Renal pelvis (tissue), 12 donors: ENCODE measurements at places on chromosomes 11 and 22.
A peak's percentile ranks its signal among the peaks of the same experiment; 100 is the strongest.

GRCh38 chr22:25475257-25476022 lies 89.0 kb upstream of the GRK3 start:
- DNase-seq, result peak; percentile 97

DNA sequence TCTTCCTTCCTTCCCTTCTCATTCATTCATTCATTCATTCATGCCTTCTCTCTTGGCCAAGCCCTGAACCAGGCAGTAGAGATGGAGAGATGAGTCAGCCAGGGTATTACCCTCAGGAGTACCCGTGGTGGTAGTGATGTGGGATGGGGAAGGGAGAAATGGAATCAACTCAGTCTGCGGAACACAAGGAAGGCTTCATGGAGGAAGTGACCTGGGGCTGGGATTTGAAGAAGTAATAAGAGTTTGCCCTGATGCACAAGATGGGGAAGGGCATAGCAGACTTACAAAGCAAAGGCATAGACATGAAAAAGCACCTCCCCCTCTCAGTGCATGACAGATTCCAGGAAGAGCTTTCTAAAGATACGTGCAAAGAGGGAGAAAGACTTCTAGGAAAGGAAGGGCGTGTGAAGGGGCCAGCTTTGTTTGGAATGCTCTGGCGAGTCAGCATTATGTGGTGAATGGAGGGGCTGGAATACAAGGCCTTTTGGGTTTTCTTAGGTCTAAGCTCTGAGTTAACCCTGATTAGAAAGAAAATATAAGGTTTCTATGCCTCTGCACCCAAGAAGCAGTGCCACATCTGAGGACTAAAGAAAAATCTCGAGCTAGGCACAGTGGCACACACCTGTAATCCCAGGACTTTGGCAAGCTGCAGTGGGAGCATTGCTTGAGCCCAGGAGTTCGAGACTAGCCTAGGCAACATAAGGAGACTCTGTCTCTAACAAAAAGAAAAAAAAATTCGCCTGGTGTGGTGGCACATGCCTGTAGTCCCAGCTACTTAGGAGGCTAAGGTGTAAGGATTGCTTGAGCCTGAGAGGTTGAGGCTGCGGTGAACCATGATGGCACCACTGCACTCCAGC lies 36.4 kb upstream of the ACER3 start:
- DNase-seq, result no peak

DNA sequence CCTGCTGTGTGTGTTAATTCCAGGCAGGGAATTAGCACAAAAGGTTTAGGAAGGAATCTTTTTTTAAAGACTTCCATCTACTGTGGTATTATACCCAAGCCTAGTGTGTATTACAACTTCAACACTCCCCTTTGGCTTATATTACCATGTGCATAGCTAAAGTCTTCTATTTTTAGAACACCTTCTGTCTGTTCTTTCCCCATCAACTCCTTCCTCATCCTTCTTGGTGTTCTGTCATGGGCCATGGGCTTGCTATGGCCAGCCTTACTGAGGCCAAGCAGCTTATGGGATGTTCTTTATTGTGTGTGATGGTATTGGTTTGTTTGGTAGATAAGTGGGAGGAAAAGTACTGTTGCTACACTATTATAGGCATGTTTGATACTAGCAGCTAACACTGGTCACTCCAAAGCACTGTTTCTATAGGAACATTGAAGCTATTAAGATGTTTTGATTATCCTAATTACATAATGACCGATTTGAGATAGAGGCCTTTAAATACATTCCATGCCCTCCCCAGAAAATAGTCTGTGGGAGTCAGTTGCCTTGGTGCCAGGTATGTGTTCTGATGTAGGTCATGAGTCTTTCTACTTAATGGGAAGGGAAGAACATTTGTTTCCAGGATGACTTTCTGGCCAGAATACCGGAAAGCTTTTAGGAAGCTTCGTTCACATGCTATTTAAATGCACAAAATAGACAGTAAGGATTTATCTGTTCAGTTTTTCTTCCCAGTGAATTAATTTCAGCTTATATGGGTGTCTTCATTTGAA lies 16.5 kb downstream of the MCAM start:
- DNase-seq, result no peak

- DNase-seq, result no peak
Measured at GRCh38 chr22:49608228-49608627, 219.4 kb downstream of the BRD1 start.

- DNase-seq, result no peak
Measured at GRCh38 chr11:120738516-120739046, 227.0 kb downstream of the GRIK4 start.

DNA sequence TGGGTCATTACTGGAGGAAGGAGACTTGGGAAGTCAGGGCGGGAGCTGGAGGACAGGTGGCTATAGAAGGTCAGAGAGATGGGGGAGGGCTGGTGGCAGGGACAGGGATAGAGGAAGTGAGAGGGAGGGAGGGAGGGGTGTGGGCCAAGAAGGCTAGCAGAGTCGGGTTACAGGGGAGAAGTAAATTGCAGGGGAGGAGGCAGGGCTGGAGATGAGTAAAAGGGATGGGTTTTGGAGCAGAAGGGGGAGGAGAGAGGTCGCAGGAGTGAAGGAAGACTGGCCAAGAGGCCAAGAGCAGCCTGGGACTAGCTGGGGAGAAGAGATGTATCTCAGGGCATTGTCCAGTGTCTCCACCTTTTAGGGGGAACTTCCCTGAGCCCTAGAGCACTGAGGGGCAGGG lies 33.0 kb downstream of the LRRC10B start:
- no peak for DNase-seq

GRCh38 chr11:131042041-131042390 lies 125.7 kb upstream of the SNX19 start:
- DNase-seq, result no peak

- DNase-seq, result no peak
Measured at GRCh38 chr22:45298934-45299505, 10.7 kb upstream of the FAM118A start.

DNA sequence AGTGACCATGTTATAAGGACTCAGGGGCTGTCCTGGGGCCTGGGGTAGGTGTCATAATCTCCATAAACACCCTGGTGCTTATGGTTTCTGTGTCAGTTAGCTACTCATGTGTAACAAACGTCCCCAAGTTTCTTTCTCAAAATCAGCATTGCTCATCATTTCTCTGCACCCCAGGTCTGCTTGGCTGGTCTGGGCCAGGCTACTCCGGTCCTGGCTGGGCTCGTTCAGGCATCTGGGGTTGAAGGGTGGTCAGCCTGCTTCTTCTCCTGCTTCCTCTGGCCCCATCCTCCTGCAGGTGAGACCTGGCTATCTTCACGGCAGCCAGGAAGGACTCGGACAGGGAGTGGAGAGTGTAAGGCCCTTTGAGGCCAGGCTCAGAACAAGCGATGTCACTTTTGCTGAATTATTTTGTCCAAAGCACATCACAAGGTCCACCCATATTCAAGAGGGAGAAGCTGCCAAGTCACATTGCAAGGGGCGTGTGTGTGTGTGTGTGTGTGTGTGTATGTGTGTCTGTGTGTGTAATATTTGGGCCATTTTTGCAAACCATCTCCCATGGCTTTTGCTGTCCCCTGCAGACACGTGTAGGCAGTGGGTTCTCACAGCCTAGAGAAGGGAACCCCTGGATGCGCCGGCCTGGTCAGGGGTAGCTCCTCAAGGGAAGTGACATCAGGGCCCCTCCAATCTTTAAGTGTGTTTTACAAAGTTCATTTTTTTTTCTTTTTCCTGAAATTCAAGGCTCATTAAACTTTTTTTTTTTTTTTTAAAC lies 535.8 kb downstream of the TBC1D22A start:
- no peak for DNase-seq

DNA sequence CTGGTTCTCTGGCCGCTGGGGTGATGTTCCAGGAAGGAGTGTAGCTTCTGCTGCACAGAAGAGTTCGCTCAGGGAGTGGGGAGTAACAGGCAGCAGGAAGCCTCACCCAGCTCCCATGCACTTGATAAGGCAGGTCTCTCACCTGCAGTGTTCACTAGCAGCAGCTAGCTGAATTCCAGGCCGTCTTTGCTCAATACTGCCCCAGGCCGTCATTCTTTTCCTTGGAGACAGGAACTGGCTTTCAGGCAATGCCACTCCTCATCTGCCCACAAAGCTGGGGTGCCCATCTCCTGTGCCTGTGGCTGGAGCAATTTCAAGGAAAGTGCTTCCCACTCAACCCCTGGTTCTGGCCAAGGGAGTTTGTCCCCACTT lies 66.1 kb downstream of the ARHGAP42 start:
- DNase-seq, result no peak

- DNase-seq, result no peak
Measured at GRCh38 chr11:16346975-16347374, 9.4 kb downstream of the SOX6 start.

DNA sequence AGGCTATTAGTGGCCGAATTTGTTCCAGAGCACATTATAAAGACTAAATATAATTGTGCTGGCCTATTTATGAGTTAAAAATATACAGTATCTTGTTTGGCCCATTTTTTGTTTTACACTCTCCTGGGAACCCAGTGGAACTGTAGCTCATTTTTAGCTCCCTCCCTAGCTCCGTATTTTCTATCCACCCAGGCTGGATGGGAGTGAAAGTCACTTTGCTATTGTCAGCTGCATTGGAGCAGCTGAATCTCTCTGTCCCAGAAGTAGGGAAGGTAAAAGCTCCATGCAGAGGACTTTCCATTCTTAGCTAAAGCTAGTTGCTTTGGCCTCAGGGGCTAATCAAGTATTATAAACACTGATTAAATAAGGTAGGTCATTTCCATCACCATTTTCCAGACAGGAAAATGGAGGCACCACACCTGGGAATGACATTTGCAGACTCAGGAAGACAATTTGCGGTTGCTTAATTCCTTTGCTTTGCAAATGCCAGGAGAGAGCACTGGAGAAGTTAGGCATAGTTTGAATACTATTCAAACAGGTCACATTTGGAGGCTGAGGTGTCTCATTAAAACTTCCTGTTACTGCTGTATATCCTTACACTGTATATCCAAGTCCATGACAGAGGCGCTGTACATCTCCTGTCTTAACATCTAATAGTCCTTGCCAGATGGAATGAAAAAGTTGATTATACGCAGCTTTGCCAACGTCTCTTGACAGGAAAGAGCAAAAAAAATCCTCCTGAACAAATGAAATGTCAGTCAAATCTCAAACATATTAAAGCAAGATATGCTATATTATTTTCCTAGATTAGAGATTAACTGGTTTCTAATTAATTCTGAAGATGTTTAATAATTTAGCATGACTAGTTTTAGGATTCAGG lies 338.1 kb upstream of the KIRREL3 start:
- no peak for DNase-seq

GRCh38 chr11:130834886-130835285 lies 81.4 kb downstream of the SNX19 start:
- DNase-seq, result no peak

DNA sequence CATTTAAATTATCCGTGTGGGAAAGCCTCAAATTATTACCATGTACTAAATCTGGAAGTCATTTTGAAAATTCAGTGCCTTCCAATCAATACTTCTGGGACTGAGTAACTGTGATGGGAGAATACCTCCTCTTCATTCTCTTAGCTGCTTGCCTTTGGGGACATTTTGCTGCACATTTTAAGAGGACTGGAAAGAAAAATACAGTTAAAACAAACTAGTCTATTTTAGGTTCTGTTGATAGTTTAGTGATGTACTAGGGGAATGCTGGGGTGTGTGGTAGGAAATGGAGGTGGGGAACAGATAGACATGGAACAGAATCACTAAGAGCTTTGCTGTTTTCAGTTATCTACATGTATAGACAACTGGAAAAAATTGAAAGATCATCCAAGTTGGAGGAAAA lies 65.7 kb upstream of the APOA1 start:
- no peak for DNase-seq

GRCh38 chr11:4068962-4069361 lies 25.6 kb upstream of the RRM1 start:
- DNase-seq, result no peak

- peak; percentile 23 for DNase-seq
Measured at GRCh38 chr11:10414181-10414580, 40.9 kb upstream of the AMPD3 start.

DNA sequence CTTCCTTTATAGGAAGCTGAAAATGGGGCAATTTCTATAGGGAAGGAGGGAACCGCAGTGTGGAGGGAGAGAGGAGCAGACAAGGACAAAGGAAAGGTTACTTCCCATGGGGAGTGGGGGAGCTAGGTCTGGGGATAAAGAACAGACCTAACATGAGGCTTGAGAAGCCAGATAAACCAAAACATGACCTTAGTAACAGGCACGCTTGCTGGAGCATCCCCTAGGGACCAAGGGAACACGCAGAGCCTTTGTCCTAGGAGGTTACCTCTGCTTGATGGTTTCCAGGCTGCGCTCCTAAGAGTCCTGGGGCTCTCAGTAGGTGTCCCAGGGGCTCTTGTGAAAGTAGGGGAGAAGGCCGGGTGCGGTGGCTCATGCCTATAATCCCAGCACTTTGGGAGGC lies 271.4 kb upstream of the NCAM1 start:
- DNase-seq, result no peak

- DNase-seq, result no peak
Measured at GRCh38 chr11:121610706-121611105, 157.9 kb upstream of the SORL1-AS1 start.

- DNase-seq, result no peak
Measured at GRCh38 chr11:9936754-9937153, 272.9 kb downstream of the SWAP70 start.

DNA sequence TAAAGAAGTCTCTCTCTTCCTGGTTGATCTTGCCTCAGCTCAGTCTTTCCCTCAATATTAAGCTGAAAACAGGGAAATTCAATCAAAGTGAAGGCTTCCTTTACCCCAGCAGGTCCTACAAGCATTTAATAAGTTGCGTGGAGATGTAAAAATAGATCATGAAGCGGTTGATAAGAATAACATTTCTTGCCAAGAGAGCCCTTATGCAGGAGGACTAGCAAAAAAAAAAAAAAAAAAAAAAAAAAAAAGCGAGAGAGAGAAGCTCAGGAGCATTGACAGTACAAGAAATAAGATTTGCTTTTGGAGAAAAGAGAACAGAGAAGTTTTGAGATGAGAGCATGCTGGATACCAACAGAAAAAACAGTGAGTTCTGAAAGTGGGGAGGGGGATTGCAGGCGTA lies 112.2 kb upstream of the CLMP start:
- no peak for DNase-seq

DNA sequence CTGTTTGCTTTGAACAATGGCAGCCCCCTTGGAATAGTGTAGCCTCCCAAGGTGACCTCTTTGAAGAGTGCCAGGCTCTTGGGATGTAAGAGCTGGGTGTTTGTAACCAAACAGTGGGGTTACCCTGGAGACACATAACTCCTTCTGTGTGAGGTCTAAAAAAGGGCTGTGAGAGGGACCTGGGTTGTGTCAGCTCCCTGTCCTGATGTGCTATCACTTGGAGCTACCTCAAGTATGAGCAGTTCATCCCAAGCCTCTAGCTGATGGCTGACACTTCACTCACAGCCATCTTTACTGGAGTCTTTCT lies 40.2 kb downstream of the TSPAN18 start:
- no peak for DNase-seq

- DNase-seq, result no peak
Measured at GRCh38 chr22:19527861-19528417, 3.7 kb upstream of the CLDN5 start.

GRCh38 chr11:1327064-1327460 lies 17.6 kb upstream of the TOLLIP start:
- DNase-seq, result no peak

GRCh38 chr11:33387581-33387980 lies 130.4 kb downstream of the HIPK3 start:
- DNase-seq, result no peak
